ENCODE measurements at places on chromosomes 6 and 20.

DNA sequence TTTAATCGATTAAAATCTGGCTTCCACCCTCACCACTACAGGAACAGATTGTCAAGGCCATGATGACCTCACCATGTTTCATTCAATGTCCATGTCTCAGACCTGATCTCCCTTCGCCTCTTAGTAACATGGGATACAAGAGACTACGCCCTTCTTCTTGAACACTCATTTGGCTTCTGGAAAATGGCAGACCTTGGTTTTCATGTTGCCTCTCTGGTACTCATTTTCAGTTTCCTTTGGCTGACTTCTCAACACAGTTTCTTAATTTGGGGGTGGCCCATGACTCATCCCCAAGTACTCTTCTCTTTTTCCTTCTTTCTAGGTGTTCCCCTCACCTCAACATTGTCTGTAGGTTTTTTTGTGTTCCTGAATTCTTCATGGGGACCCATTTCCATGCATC lies 22.7 kb downstream of the TMX4 start:
- no peak for DNase-seq

DNA sequence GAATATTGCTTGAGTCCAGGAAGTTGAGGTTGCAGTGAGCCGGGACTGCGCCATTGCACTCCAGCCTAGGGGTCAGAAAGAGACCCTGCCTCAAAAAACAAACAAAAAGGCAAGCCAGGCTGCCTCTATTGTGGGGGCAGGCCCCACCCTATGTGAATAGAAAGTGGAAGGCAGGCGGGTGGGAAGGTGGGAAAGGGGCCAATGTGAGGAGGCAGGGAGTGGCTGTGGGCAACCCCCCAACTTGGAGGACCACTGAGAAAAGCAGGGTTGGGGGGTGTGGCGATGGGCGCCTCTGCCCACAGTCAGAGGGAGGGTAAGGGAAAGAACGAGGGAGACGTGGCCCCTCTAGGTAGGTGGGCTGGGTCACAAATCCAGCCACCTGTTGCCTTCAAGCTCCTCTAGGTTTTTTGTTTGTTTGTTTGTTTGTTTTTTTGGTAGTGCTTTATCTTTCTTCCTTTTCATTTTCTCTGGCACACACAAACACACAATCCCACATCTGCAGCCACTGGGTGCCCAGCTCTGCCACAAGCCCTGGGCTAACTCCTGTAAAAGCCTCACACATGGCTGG lies 5.3 kb upstream of the AP5S1 start:
- DNase-seq, result no peak

DNA sequence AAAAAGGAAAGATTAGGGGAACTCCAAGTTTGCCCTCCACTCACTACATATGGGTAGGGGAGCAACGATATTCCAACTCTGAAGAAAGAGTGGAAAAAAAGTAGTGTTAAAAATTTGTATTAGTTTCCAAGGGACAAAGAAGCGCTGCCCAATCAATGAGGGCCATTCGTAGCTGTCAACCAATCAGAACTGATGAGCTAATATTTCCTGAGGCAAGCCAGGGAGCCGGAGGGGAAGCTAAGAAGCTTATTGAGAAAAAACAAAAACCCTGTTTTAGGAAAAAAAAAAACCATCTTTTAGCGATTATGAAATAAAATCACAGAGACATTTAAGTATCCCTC lies 59.5 kb downstream of the TRIM38 start:
- DNase-seq, result no peak

DNA sequence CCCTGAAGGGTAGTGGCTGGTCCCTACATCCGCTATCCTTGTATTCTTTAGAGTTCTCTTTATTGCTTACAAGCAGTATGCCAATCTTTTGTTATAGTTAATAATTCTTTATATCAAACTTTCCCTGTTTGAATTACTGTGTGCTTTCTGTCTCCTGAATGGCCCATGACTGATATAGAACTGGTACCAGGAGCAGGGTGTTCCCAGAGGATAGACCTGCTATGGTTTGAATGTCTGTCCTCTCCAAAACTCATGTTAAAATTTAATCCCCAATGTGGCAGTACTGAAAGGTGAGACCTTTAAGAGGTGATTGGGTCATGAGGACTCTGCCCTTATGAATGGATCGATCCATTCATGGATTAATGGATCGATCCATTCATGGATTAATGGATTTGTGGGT lies 26.0 kb downstream of the CD164 start:
- no peak for DNase-seq

GRCh38 chr20:62405108-62405980 lies 1.7 kb downstream of the CABLES2 start:
- no peak for DNase-seq

- no peak for DNase-seq
Observed at GRCh38 chr6:20892365-20892764, 358.1 kb downstream of the CDKAL1 start.

- DNase-seq, result no peak
Observed at GRCh38 chr6:136350914-136351313, 61.3 kb upstream of the BCLAF1 start.

- DNase-seq, result no peak
Observed at GRCh38 chr6:22601984-22602383, 32.6 kb downstream of the HDGFL1 start.

- no peak for DNase-seq
Observed at GRCh38 chr6:43742285-43742684, 27.7 kb upstream of the VEGFA start.

- no peak for DNase-seq
Observed at GRCh38 chr6:139611327-139612134, 237.1 kb upstream of the CITED2 start.

DNA sequence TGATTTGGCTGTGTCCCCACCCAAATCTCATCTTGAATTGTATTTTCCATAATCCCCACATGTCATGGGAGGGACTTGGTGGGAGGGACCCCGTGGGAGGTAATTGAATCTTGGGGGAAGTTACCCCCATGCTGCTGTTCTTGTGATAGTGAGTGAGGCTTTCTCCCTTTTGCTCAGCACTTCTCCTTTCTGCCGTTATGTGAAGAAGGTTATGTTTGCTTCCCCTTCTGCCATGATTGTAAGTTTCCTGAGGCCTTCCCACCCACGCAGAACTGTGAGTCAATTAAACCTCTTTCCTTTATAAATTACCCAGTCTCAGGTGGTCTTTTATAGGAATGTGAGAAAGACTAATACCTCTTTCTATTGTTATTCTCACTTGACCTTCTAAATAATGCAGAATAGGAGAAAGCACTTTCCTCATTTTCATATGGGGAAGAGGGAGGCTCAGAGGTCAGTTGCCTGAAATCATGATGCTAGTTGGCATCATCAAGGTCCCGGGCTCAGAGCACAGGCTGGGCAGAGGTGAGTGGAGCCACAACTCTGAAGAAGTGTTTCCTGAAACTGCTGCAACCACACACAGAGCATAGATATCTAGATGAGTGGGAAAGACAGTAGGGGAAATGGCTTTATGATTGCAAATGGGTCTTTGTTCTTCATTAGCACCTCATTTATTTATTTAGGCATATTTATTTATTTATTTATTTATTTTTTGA lies 191.0 kb downstream of the QKI start:
- no peak for DNase-seq

- no peak for DNase-seq
Observed at GRCh38 chr6:138336221-138336620, 41.5 kb upstream of the SMIM28 start.
